ENCODE measurements at places on chromosomes 5 and 9.
A peak's percentile ranks its signal among the peaks of the same experiment; 100 is the strongest.

DNA sequence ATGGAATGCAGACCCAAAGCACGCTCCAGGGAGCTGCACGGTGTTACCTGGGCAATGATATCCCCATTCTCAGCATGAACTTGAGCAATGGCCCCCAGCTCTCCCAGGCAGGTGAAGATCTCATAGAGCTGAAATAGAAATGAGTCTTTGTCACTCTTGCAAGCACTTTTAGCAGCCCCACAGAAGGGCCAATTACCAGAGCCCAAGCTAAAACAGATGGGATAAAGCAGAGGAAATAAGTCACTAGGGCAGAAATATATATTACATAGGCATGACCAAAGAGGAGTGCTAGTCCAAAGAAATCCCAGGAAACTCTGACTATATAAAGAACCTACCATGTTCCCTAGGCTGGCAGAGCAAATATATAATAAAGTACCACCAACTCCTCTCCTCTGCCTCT lies 97.3 kb downstream of the DPYSL3 start:
- no peak for DNase-seq

DNA sequence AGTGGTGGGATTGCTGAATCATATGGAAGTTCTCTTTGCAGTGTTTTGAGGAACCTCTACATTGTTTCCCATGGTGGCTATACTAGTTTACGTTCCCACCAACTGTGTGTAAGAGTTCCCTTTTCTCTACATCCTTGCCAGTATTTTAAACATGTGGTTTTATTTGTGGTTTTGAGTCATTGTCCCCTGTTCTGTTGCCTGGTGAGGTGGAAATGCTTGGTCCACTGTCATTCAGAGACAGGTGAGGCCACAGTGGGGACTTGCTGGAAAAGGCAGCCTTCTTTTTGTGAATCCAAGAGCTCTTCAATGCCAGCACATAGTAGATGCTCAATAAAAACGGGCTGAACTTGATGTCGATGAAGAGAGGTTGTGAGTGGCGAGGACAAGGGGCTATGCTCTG lies 44.2 kb downstream of the SH3PXD2B start:
- peak; percentile 79 for DNase-seq

DNA sequence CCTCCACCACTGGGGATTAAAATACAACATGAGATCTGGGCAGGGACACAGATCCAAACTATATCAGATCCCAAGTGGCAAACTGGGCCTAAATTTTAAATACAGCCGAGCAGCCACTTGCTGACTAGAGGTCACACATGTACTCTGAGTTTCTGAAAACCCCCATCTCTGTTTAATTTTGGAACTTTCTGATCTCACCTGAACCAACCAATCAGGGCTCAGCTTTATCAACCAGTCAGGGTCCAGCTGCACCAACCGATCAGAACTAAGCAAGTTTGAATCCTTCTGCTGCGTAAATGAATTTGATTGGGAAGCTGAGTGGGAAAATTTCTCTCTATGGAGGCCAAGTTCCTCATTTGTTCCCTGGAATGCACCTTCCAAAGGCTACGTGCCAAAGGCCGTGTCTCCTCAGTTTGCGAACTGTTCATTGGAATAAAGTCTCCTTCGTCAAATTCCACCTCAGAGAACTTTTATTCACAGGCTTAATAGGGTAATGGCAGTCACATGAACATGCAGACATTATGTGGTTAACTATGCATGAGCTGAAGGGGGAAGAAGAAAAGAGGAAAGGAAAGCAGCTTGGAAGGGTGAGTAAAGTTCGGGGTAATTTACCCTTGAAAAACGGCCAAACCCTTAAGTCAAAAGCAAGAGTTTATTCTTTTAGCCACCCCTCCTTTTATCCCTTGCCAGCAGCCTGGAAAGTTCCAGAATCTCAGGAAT lies 3.7 kb downstream of the CD180 start:
- no peak for DNase-seq

- DNase-seq = peak; percentile 66
These were observed 336.7 kb downstream of the CCDC171 start for GRCh38 chr9:15889555-15889954.

GRCh38 chr5:7754997-7755596 lies 95.8 kb downstream of the CFAP90 start:
- DNase-seq = peak; percentile 25

- DNase-seq = no peak
These were observed 75.6 kb downstream of the NTNG2 start for GRCh38 chr9:132237481-132237880.

DNA sequence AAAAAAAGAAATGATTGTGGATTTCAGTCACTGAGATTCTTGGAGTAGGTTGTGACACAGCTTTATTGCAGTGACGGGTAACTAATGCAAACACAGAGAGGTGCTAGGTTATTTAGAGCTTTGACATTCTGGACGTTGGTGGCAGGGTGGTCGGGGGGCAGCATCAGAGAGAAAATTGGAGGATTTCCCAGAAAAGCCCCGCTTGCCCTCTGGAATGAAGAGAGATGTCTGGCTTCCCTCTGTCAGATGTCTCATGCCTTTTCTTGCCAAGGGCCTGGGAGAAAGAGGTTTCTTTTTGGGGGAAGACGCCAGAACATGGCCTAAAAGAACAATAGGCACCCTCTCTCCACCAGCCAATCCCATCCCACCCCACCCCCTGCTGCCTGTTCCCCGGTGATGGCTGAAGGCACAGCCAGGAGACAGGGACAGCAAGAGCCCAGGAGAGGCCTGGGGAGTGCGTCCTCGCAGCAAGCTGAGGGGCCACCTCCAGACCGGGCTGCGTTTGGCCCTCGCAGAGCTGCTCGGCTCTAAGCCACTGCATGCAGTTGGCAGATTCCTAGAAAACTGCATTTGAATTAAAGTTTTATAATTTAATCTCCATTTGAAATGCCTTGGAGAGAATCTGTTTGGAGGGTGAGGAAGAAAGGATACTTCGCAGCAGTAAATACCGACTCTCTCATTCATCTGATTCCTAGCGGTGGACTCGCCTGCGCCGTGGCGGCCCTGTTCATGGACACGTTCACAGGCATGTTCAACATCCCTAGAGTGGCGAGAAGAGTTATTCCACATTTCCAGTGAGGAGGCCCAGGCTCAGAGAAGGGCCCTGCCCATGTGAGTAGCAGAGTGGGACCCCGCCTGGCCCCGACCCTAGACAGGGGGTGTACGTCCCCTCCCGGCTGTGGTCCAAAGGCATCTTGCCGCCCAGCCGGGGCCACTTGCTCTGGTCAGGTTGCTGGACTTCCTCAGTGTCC lies 55.7 kb downstream of the TSPAN17 start:
- no peak for DNase-seq

- DNase-seq = no peak
These were observed 189.7 kb upstream of the TLE4 start for GRCh38 chr9:79382044-79382443.

GRCh38 chr5:39205550-39205949 lies 13.8 kb downstream of the FYB1 start:
- DNase-seq = no peak

DNA sequence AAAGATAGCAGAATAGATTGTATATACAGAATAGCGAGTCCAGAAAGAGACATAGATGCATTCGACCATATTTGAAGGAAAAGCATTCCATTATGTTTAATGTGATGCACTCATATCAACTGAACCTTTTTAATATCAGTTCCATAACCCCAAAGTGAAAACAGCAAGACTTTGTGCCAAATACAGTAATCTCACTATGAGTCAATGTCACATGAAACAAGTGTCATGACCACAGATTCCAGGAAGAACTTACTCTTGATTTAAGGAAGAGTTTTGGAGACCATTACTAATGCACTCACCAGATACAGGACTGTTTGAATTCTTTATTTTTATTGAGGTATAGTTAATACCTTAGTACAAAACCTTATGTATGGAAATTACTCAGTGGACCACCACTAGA lies 220.5 kb downstream of the SH3GL2 start:
- no peak for DNase-seq

- DNase-seq = no peak
These were observed 19.9 kb downstream of the ZBTB34 start for GRCh38 chr9:126880226-126880946.

GRCh38 chr5:118236108-118236849 lies 752.1 kb downstream of the DTWD2 start:
- no peak for DNase-seq

GRCh38 chr9:13205824-13206223 lies 73.7 kb downstream of the MPDZ start:
- DNase-seq = no peak

DNA sequence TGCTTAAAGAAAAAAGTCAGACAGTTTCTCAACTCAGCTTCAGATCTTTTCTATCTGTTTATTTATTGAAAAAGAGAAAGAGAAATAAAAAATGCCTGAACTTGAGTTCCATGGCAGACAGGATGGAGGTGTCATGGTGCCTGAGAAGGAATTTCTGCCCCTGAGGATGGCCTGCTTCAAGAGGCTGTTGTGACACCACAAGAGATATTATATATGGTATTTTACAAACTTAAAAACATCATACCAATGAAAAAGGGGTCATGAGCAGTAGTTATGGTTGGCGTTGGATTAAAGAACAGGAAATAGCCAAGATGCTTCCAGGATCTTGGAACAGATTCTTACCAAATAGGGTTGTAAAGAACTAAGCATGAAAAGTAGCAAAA lies 344.6 kb downstream of the GLIS3 start:
- DNase-seq = no peak

GRCh38 chr9:123816817-123817472 lies 113.0 kb downstream of the DENND1A start:
- DNase-seq = no peak

- no peak for DNase-seq
These were observed 8.4 kb downstream of the ZNF474 start for GRCh38 chr5:122137702-122138101.

- no peak for DNase-seq
These were observed 729 bp upstream of the HAND1 start for GRCh38 chr5:154478752-154479159.

- peak; percentile 13 for DNase-seq
These were observed 87.6 kb downstream of the DAPK1 start for GRCh38 chr9:87585123-87585855.

DNA sequence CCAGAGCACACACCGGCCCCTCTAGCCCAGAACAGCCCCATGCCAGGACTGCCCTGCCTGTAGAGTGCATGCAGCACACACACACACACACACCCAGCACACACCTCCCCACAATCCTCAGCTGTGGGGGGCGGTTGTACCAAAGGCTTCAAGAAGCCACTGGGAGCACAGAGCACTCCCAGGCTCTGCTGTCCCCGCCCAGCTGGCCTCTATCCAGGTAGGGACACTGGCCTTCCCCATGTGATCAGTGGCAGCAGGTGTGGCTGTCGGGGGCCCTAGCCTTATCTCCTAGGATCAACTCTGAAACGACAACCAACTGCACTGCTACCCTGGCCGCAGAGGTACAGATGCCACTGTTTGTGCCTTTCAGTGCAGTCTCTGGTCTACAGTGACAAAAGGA lies 2.0 kb downstream of the ANAPC2 start:
- DNase-seq = no peak
